ENCODE measurements at places on chromosomes 3 and 15.

GRCh38 chr15:44788748-44789147, 52.4 kb downstream of the TRIM69 start:
- DNase-seq: peak; percentile 40

GRCh38 chr15:74451861-74452835, 8.8 kb downstream of the UBL7 start:
- DNase-seq: no peak

DNA sequence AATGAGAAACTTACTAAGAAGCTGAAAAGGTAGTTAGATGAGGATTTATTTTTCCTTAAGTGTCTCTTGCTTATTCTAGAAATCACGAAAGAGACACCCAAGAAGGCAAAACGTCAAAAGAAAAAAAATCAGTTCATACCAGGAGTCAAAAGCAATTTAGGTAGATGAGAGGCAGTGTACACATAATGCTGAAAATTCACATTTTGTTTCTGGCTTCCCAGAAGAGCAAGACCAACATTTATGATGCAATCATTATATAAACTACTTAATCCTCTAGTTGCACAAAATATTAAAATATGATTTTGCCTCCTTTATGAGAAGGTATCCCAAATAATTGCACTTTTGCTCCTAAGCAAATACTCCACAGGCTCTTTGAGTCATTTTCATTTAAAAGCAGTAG, 228.0 kb downstream of the FMN1 start:
- no peak for DNase-seq

DNA sequence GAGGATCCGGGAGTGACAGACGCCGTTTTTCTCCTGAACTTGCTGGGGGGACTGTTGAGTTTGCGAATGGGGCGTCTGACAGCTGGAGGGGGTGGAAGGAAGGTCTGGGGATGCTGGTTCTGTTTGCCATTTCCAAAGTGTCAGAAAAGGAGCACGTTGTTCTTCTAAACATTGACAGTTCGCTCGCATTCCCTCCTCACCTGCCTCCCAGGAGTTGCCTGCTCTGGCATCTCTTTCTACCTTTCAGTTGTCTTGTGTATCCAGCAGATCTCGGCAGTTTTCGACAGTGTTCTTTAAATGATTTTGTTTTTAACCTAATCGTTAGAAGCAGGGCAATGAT, 829 bp downstream of the SELENOT start:
- no peak for DNase-seq

DNA sequence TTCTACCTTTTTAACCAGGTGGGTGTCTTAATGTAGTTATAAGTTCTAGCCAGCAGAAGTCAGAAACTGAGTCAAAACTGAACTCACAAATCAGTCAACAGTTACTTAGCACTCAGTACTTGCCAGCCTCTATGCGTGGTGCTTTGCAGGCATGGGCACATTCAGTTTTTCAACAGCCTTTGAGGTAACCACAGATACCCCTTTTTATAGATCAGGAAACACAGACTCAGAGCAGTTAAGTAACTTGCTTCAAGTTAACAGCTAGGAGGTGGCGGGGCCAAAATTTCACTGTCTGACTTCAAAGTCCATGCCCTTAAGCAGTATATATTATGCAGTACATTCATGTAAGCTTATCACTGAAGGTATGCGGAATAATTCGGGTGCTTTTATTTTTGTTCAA, 139.4 kb downstream of the FHIT start:
- no peak for DNase-seq

- DNase-seq: no peak
Measured at GRCh38 chr3:23372285-23372684, 169.2 kb downstream of the UBE2E2 start.

DNA sequence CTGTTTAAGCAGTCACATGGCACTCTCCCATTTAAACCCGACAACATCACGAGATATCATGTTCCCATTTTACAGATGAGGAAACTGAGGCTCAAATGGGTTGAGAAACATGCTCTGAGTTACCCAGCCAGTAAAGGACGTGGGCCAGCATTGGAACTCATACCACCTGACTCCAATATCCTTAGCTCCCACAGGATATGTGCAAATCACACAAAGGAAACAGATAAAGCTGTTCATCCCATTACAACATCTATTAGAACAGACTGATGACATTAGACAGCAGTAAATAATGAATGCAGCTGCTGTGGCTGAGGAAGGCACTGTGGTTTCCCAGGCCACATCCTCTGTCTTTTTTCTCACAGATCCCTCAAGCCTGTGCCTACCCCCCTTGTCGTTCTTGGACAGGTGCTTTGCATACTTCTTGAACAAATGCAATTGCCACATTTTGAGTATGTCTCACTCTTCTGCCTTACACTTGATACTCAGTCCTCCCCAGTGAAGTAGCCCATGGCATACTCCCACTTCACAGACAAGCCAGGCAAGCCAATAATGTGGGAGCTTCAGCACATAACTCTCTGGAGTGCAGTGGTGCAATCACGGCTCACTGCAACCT, 17.7 kb downstream of the FRMD4B start:
- DNase-seq: no peak

DNA sequence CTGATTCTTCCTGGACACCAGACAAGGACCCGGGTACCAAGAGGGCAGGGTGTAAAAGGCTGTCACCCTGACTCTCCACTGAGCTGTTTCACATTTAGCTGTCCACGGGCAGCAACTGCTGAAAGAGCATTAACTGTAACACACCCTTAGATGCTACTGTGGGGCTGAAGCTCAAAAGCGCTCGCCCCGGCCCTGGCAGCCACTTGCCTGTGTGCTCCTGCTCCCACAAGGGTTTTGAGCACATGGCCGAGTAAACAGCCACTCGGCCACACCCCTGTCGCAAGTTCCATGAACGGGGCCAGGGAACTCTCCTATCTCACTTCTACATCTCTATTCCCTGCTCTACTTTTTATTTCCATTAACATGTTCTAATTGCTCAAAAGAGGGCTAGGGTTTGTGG, 421.7 kb downstream of the TUSC7 start:
- no peak for DNase-seq

GRCh38 chr3:56573501-56573900, 16.5 kb downstream of the CCDC66 start:
- no peak for DNase-seq

- no peak for DNase-seq
Measured at GRCh38 chr15:58521293-58521991, 89.7 kb downstream of the LIPC start.

GRCh38 chr3:185552358-185552877, at the start of gene LIPH:
TSS of gene LIPH (minus strand) at chr3:185552588. CDS start at chr3:185552471, 117 bp downstream.
- no peak for DNase-seq

- DNase-seq: no peak
Measured at GRCh38 chr3:158249183-158249582, 139.3 kb downstream of the RSRC1 start.

DNA sequence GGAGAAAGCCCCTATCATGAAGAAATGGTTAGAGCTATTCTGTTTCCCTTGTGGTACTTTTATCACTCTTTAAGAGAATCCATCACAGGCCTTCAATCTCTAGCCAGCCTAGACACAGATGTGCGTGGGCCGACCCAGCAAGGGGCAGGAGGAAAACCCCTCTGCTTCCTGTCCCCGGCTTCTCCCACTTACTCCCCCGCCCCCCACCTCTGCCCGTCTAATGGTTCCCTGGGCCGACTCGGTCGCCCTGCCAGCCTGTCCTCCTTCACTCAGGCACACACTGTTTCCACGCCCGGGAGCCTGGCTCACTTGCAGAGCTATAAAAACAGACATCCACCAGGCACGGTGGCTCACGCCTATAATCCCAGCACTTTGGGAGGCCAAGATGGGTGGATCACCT, 58.3 kb upstream of the TFRC start:
- DNase-seq: no peak

DNA sequence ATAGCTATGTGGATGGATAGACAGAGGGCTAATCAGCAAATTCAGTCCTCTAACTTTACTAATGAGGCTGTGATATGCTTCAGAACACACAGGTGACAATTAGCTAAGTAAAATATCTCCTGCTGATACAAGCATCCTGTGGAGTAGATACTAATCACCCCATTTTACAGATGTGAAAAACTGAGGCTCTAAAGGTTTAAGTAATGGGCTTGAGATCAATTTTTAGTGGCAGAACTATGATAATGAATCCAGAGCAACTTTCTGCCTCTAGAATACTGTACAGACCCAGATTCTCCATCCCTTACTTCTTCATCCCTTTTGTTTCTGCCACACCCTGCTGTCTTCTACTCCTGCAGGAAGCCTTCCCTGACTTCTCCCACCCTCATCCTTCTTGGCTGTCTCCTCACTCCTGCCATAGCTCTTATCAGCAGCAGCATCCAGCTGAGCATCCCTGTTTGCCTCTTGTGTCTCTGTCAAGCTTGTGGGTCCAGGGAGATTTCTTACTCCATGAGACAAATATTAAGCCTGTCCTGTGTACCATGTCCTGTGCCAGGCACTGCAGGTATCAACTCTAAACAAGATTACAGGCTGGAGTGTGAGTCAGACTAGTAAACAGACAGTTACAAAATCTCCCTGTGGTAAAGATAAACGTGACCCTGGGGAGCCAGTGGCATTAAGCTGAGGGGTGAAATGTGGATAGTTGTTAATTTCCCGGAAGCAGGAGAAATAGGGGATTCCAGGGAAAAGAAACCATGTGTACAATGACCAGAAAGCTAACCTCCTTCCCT, 39.2 kb downstream of the SLC6A11 start:
- no peak for DNase-seq

DNA sequence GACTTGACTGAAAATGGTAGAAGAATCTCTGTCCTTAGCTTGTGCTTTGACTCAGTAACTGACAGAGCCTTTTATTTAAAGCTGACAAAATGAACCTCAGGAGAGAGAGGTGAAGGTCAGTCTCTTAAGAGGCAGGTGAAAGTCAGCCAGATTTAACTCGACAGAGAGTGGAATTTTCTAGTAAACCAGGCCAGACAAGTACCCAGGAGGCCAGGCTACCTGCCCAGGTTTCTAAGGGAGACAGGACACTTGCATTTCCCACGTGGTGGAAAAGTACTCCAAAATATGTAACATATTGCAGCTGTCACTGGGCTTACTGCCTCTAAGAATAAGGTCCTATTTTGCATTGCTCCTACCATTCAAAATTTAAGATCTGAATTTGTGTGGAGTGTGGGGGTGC, 167.9 kb downstream of the FMN1 start:
- no peak for DNase-seq

GRCh38 chr15:63258658-63259057, 18.7 kb upstream of the APH1B start:
- no peak for DNase-seq

GRCh38 chr3:141306922-141307321, 61.4 kb upstream of the ZBTB38 start:
- no peak for DNase-seq

DNA sequence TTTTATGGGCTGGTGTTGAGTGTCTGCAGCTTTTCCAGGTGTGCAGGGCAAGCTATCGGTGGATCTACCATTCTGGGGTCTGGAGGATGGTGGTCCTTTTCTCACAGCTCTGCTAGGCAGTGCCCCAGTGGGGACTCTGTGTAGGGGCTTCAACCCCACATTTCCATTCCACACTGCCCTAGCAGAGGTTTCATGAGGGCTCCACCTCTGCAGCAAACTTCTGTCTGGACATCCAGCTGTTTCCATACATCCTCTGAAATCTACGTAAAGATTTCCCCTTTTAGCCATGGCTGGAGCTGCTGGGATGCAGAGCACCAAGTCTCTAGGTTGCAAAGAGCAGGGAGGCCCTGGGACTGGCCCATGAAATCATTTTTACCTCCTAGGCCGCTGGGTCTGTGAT, 11.6 kb downstream of the RFX7 start:
- DNase-seq: no peak

DNA sequence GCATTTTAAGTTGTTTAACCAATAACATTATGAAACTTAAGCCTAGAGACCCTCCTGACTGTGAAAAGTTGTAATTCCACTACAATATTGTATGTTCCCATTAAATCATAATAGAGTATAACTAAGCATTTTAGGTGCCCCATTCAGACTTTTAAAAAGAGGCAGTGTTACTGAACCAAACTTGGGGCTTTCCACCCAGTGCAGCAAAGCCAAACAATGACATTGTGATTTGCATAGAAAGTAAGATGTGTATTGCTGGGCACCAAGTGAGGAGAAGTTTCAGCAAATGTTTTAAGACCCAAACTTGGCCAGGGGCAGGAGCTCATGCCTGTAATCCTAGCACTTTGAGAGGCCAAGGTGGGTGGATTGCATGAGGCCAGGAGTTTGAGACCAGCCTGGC, 706.2 kb downstream of the GRM7 start:
- DNase-seq: no peak

DNA sequence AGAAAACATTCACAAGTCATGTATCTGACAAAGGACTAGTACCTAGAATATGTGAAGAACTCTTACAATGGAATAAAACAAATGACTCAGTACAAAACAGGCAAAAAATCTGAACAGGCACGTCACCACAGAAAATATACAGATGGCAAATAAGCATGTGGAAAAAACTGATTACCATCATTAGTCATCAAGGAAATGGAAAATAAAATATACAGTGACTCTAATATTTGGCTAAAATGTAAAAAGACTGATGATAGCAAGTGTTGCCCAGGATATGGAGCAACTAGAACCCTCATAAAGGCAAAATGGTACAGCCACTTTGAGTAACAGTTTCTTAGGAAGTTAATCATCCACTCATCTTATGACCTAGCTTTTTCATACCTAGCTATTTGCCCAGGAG, 95.8 kb upstream of the ABHD17C start:
- DNase-seq: no peak

- no peak for DNase-seq
Measured at GRCh38 chr3:114272271-114272670, 21.6 kb upstream of the TIGIT start.

GRCh38 chr3:142597906-142598305, 1.7 kb downstream of the PLS1 start:
- no peak for DNase-seq

DNA sequence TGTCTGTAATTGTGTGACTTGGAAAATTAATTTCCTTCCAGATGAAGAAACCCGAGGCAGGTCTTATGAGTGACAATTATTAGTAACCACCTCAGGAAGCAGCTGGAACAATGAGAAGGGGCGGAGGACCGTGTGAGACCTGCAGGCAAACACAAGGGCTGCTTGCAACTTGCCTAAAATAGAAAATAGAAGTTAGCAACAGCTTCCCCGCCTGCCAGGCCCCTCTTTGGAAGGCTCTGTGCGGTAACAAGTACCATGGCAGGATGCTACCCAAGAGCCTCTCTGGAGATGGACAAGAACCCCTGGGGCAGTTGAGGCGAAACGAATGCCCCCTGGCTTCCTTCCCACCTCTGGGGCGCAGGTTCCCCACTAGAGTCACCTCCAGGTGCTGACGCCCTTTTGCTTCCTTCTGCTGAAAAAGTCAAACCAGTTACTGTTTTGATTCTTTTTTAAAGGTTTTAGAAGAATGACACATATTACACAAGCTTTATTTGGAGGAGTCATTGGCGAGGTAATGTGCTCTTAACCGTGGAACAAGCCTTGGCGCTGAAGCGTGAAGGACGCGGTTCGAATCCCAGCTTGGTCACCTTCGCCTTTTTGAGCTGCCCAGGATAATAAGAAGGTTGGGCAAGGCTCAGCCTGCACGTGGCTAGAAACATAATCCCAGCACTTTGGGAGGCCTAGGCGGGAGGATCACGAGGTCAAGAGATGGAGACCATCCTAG, 47.0 kb upstream of the SYNM start:
- no peak for DNase-seq

GRCh38 chr15:38941399-38941953, 376.9 kb upstream of the RASGRP1 start:
- no peak for DNase-seq

Measured in activated CD4-positive, alpha-beta T cell treated with anti-CD3 and anti-CD28 coated beads for 24 hours (primary cell).